ENCODE measurements at places on chromosomes 2 and 18.

GRCh38 chr2:46135958-46136357 lies 161.2 kb upstream of the EPAS1 start:
- DNase-seq = no peak

DNA sequence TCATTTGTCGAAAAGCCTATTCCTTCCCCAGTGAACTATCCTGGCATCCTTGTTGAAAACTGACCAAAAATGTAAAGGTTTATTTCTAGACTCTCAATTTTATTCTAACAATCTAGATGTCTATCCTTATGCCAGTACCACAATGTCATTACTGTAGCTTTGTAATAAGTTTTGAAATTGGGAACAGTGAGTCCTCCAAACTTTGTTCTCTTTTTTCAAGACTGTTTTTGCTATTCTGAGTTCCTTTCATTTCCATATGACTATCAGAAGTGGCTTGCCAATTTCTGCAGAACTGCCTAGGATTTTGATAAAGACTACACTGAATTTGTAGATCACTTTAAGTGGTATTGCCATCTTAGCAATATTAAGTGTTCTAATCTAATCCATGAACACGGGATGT lies 9.7 kb downstream of the STARD7 start:
- no peak for DNase-seq

- no peak for DNase-seq
These were observed 9.7 kb upstream of the COPS8 start for GRCh38 chr2:237075749-237076599.

DNA sequence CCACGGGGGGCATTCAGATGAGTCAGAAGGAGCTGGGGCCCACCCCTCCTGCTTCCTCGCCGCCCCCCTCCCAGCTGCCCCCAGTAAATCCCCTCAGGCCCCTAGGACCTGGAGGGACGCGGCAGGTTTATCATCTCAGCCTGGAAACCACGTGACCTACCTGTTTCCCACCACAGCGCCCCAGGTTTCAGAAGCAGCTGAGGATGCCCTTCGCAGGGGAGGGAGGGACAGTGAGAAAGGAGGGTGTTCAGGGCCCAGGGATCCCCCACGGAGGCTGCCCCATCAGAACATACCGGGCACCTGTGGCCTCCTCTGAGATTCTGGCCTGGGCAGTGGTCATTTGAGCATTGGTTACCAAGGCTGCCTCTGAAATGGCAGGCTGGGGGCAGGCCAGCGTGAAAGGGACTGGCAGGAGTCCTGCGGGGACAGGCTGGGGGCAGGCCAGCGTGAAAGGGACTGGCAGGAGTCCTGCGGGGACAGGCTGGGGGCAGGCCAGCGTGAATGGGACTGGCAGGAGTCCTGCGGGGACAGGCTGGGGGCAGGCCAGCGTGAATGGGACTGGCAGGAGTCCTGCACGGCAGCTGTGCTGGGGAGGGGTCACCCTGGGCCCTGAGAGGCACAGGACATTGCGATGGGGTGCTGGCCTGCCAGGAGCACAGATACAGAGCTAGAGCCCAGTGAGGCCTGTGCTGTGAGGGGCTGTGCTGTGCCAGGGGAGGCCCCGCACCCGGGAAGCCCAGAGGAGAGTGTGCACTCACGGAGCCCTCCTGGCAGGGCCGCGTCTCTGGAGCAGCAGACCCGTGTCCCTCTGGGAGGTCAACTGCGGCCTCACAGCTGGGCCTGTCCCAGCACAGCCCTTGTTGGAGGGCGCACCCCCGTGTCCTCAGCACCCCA lies 1.6 kb downstream of the NEU4 start:
- DNase-seq = no peak

- no peak for DNase-seq
These were observed 24.5 kb upstream of the MMADHC start for GRCh38 chr2:149612122-149612521.

GRCh38 chr2:86256982-86257381 lies 57.7 kb downstream of the MRPL35 start:
- DNase-seq = no peak

- no peak for DNase-seq
These were observed 75.1 kb downstream of the FSIP2 start for GRCh38 chr2:185813707-185814106.

- no peak for DNase-seq
These were observed 12.2 kb upstream of the ME2 start for GRCh38 chr18:50866765-50867164.

- DNase-seq = no peak
These were observed 69.6 kb downstream of the PHLPP1 start for GRCh38 chr18:62784966-62785413.

- no peak for DNase-seq
These were observed 53.2 kb upstream of the CCDC85A start for GRCh38 chr2:56130463-56131070.

DNA sequence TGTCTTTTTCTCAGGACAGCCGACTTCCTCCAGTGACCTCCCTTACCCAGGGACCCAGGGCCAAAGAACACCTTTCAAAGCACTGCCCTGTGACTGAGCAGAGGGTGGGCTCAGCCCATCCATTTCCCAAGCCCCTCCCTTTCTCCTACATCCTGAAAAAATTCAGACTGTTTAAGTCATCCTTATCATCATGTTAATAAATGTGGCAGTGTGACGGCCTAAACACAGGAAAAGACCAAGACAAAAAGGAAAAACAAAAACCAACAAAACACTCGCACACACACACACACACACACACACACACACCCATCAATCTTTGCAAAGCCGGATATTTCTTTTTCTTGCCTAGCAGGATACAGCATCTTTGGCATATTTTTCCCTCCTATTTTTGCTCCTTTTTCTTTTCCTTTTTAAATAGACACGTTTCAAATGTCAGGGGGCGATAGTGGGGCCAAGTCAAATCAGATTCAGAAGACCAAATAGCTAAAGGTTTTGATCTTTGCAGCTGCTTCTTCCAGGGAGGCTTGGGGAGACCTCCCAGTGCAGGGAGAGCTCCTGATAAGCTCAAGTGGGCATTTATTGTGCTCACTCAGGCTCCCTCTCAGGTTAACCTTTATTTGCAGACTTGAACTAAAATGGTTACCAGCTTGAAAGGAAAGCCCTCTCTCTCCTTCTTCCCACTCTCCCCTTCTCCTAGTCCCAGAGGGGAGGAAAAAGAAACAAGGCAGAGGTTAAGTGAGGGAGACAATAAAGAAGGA lies 39.5 kb upstream of the NRP2 start:
- no peak for DNase-seq

- no peak for DNase-seq
These were observed 365.9 kb upstream of the MEX3C start for GRCh38 chr18:51563396-51563795.

DNA sequence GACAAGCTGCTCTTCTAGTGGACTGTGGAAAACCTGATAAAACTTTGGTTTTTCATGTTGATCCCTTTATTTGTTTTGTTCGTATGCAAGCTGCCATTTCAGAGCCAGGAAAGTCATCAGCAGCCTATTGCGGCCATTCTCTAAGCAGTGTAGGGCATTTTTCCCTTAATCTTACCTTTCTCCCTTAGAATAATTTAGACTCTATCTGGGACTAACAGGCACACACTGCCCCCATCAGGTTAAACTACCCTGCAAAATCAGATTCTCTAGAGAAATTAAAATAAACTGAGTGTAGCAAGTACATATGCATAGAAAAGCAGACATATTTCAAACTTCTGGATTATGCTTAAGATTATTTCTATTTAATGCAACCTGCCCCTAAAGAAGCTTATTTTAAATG lies 347.5 kb downstream of the METTL4 start:
- DNase-seq = no peak

- DNase-seq = no peak
These were observed 81.1 kb upstream of the ZNF397 start for GRCh38 chr18:35159782-35160181.

- DNase-seq = no peak
These were observed 746 bp upstream of the IL37 start for GRCh38 chr2:112910219-112910618.

DNA sequence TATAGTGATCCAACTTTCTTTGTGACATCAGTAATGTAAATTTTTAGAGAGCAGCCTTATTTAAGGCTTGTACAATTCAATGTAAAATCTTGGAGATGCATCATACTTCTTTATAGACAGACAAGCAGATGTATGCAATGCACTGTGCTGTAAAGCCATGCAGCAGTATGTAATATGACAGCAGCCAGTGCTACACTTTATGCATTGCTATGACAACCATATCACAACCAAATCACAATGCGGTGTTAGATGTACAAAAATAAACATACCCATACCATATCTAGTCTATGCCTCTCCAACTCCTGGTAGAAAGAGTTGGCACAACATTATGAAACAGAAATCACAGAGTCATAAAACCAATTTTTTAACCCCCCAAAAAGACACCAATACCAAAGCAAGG lies 110.3 kb upstream of the WDSUB1 start:
- no peak for DNase-seq

GRCh38 chr2:168683996-168684395 lies 118.4 kb upstream of the NOSTRIN start:
- DNase-seq = no peak

DNA sequence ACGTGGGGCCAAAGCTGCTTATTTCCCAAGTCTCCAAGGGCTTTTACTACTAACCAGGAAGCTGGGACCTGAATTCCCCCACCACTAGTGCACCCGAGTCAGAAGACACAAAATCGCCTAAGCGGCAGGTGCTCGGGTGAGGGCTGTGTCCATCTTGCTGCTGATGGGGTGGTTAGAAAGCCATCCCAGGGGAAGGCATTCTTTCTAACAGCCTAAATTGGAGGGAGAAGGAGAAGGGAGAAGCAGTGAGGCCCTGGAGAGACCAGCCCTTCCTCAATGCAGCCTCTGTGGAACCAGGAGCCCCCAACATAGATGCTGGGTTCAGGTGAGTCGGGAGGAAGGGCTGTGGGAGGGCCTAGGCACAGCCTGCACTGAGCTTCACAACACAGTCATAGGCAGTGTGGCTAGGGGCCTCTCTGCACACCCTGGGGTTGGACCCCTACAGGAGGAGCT lies 1.9 kb upstream of the PROM2 start:
- DNase-seq = no peak

GRCh38 chr18:62446511-62446910 lies 76.3 kb upstream of the ZCCHC2 start:
- no peak for DNase-seq

DNA sequence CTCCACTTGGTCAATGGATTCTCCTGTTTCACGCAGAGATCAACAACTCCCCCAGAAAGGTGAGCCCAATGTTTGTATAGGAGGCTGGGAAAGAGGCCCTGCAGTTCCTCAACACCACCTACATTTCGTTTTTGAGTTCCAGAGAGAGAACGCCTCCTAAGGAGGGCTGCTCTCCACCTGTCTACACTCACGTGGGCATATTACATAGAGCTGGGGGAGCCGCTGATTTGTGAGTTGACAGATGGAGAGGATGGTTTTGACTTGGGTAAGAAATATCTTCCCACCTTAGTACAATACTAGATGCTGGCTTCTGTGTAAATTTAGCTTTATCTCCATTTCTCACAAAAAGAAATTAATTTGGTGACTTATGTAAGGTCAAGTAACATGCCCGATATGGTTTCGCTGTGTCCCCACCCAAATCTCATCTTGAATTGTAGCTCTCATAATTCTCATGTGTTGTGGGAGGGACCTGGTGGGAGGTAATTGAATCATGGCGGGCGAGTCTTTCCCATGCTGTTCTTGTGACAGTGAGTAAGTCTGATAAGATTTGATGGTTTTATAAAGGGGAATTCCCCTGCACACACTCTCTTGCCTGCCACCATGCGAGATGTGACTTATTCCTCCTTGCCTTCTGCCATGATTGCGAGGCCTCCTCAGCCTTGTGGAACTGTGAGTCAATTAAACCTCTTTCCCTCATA lies 274.5 kb upstream of the PXDN start:
- DNase-seq = no peak

GRCh38 chr18:48973731-48974130 lies 23.0 kb upstream of the SMAD7 start:
- no peak for DNase-seq

GRCh38 chr2:221005338-221005737 lies 566.8 kb downstream of the EPHA4 start:
- no peak for DNase-seq

GRCh38 chr2:98479959-98480524 lies 35.4 kb downstream of the INPP4A start:
- DNase-seq = peak; percentile 68

DNA sequence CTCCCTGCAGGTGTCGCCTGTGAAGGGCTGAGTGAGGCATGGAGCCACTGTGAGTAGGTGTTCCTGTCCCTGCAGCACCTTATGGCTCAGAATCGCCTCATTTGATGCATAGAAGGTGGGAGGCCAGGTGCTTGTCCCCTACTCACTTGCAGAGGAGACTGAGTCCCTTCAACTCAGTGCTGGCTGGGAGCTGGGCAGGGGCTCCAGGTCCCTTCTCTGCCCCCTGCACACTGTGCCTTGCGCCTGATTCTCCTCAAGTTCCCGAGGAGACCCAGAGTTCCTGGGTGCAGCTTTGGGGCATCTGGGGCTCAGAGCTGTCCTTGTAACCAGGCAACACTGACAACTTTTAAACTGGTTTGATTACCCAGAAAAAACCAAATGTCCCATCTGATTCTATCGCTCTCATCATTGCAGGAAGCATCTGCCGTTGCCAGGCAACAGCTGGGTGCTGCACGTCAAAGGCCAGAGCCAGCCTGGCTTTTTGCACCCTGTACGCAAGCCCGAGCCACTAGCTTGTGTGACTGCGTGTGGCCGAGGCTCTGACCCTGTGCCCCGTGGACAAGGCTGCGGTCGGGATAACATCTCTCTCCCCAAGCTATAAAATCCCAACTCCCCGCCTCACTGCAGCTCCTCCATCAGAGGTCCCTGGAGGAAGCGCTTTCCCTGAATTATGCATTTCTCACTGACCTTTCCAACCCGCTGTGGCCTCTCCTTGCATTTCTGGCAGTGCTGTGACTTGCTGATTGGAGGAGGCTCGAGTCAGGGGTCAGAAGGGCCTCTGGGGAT lies 130.8 kb upstream of the HDAC4 start:
- DNase-seq = no peak

DNA sequence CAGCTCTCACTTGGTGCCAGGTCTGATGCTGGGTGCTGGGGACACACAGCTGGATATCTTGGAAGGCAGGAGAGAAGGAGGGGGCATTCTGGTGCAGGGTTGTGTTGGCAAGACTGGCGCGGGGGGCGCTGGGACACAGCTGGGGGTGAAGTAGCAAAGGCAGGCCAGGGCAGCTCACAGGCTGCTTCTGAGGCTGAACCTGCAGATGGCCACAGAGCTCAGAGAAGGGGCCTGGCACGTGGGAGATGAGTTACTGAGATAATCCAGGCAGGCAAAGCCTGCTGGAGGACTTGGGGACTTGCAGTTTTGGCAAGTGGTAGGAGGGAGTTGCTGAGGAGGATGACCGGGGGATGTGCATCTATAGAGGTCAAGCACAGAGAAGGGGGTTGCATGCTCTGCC lies 16.2 kb upstream of the DGKD start:
- DNase-seq = no peak

GRCh38 chr2:149908726-149909683 lies 321.4 kb upstream of the MMADHC start:
- DNase-seq = no peak

All from D721Med (cell line).